Adrenal gland (tissue), 19 donors: ENCODE measurements at places on chromosomes 1 and 21. TPM values are rescaled to one million over a fixed set of nuclear protein-coding genes. Genes with fewer than 3 reads are reported as not detected.
A peak's percentile ranks its signal among the peaks of the same experiment; 100 is the strongest.

GRCh38 chr1:169529068-169529642 lies 43.4 kb upstream of the SLC19A2 start:
- no peak overlapping the region for H3K27ac ChIP-seq
- H3K36me3 ChIP-seq, result no peaks in the 10 kb centered on the region
- H3K27me3 ChIP-seq, result no peaks in the 10 kb centered on the region

- peaks cover 4% of the 10 kb centered on the region for H3K4me1 ChIP-seq
- no peak overlapping the region for H3K4me3 ChIP-seq
- H3K27me3 ChIP-seq, result no peaks in the 10 kb centered on the region
- H3K36me3 ChIP-seq, result no peaks in the 10 kb centered on the region
- no peak overlapping the region for H3K27ac ChIP-seq
Observed at GRCh38 chr1:67144696-67145095, 9.9 kb upstream of the C1orf141 start.

- H3K27ac ChIP-seq, result no peak overlapping the region
- no peak for DNase-seq
- no peaks in the 10 kb centered on the region for H3K36me3 ChIP-seq
- H3K4me3 ChIP-seq, result no peak overlapping the region
- no peaks in the 10 kb centered on the region for H3K4me1 ChIP-seq
- H3K27me3 ChIP-seq, result no peaks in the 10 kb centered on the region
Observed at GRCh38 chr1:37171691-37172090, 137.4 kb upstream of the GRIK3 start.

DNA sequence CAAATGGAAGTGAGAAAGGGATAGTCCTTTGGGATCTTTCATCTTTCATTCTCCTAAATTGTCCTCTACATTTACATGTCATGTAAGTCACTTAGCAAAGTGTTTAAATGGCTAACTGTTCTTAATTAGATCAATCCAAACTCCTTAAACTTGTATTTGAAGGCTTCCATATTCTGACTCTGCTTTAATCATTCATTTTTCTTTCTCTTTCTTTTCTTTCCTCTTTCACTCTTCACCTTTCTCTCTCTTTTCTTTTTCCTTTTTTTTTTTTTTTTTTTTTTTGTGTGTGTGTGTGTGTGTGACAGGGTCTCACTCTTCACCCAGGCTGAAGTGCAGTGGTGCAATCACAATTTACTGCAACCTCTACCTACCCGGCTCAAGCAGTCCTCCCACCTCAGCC lies 71.7 kb downstream of the RPS27 start:
- H3K27ac ChIP-seq, result no peak overlapping the region
- H3K4me1 ChIP-seq, result no peaks in the 10 kb centered on the region
- DNase-seq, result no peak
- no peaks in the 10 kb centered on the region for H3K36me3 ChIP-seq
- no peak overlapping the region for H3K4me3 ChIP-seq

- no peak overlapping the region for H3K27ac ChIP-seq
- H3K36me3 ChIP-seq, result no peaks in the 10 kb centered on the region
- DNase-seq, result no peak
- no peaks in the 10 kb centered on the region for H3K4me1 ChIP-seq
- no peaks in the 10 kb centered on the region for H3K27me3 ChIP-seq
- no peak overlapping the region for H3K4me3 ChIP-seq
Observed at GRCh38 chr1:214934045-214934444, 148.5 kb upstream of the KCNK2 start.

DNA sequence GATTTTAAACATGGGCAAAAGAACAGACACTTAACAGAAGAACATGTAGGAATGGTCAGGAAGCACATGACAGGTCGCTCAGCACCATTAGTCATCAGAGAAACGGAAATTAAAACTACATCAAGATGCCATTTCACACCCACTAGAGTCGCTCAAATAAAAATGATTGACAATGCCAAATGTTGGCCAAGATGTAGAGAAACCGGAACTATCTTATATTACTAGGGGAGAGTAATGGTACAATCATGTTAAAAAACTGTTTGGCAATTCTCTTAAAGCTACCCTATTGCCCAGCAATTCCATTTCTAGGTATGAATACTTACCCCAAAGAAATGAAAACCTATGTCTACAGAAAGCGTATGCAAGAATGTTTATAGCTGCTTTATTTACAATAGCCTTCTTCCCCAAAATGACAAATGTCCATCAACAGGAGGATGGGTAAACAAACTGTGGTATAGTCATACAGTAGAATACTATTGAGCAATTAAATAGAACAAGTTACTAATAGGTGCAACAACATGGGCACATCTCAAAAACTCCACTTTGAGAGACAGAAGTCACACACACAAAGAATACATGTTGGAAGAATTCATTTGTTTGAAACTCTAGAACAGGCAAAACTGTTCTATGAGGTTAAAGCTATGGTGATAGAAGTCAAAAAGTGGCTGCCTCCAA lies 92.8 kb downstream of the ETS2 start:
- H3K27me3 ChIP-seq, result no peaks in the 10 kb centered on the region
- H3K4me3 ChIP-seq, result no peak overlapping the region
- no peaks in the 10 kb centered on the region for H3K36me3 ChIP-seq
- DNase-seq, result no peak
- H3K27ac ChIP-seq, result no peak overlapping the region

DNA sequence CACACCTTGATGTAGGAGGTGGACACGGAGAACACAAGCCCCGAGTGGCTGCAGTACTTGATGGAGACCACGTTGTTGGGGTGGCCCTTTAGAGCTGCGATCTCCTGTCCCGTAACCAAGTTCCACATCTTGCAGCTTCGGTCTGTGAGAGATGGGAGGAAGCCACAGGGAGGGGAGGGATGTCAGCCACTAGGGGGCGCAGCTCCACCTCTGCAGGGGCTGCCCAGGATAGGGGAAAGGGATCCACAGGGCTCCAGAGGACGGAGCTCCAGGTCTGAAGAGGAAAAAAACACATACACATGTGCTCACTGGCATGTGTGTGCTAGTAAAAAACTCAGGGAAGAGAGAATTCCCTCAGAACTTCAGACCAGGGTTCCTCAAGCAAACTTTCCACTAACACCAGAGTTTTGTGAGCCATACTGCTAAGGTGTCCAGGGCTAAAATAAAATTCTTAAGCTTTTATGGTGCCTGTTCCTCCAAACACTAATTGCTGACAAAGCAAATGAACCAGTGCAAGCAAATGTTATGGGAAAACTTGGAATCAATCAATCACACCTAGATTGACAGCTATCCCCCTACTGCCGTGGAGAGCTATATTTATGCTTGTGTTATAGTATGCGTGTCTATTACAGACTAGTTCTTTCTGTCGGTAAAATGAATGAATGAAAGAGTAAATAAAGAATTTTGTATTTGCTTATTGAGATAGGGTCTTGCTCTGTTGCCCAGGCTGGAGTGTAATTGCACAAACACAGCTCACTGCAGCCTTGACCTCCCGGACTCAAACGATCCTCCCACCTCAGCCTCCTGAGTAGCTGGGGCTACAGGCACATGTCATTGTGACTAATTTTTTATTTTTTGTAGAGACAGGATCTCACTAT lies 43.7 kb downstream of the KIF21B start:
- no peaks in the 10 kb centered on the region for H3K36me3 ChIP-seq
- DNase-seq, result no peak
- H3K27me3 ChIP-seq, result no peaks in the 10 kb centered on the region
- no peak overlapping the region for H3K27ac ChIP-seq
- no peak overlapping the region for H3K4me3 ChIP-seq
- H3K4me1 ChIP-seq, result no peaks in the 10 kb centered on the region

DNA sequence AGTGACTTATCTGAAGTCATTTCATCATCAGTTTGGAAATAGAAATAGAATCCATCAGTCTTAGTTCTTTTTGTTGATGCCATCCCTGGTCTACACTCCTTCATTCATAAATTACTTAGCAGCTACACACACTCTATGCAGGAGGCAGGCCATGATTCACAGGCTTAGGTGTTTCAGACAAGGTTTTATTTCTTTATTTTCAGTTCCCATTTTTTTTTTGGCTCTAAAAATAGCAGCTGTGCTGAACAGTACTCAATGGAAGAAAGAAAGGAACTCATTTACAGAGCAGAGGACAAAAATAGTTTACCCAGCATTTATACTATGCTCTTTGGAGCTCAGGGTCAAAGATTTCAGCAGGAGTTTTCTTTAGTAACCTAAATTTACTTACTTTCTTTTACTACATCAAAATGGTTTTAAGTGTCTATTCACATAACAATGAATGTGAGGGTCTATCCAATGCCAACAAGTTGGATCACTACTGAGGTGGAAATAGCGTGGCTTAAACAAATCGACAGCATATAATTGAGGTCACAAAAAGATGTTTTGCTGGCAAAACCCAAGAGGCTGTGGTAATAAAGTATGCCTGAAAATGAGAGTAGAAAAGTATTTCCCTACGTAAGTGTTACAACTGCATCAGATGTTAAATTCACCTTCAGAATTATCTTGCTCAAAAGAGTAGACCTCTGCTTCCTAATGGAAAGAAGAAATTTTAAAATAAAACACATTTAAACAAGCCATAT lies 7.7 kb downstream of the KRTAP19-8 start:
- H3K4me1 ChIP-seq, result no peaks in the 10 kb centered on the region
- DNase-seq, result no peak
- no peak overlapping the region for H3K4me3 ChIP-seq
- H3K27me3 ChIP-seq, result no peaks in the 10 kb centered on the region
- H3K36me3 ChIP-seq, result no peaks in the 10 kb centered on the region

DNA sequence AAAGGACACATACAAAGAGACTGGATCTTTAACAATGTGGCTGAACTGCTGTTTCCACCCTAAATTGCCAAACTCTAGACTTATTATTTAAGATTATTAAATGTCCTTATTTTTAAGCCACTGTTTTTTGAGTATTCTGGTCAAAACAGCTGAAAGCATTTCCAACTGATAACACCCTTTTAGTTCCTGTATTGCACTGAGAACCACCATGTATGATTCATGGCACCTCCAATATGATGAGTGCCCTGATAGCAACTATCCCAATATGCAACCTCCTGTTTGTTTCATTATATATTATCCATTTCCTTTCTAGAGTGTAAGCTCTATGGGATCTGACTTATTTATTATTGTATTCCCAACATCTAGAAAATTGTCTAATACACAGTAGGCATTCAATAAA lies 269.4 kb downstream of the HHIPL2 start:
- no peaks in the 10 kb centered on the region for H3K36me3 ChIP-seq
- H3K27ac ChIP-seq, result no peak overlapping the region
- no peaks in the 10 kb centered on the region for H3K4me1 ChIP-seq
- no peak for DNase-seq
- H3K4me3 ChIP-seq, result no peak overlapping the region

- H3K4me1 ChIP-seq, result peaks cover 5% of the 10 kb centered on the region
- H3K36me3 ChIP-seq, result no peaks in the 10 kb centered on the region
- H3K27ac ChIP-seq, result no peak overlapping the region
Observed at GRCh38 chr1:167184081-167184480, 36.6 kb upstream of the POU2F1 start.

DNA sequence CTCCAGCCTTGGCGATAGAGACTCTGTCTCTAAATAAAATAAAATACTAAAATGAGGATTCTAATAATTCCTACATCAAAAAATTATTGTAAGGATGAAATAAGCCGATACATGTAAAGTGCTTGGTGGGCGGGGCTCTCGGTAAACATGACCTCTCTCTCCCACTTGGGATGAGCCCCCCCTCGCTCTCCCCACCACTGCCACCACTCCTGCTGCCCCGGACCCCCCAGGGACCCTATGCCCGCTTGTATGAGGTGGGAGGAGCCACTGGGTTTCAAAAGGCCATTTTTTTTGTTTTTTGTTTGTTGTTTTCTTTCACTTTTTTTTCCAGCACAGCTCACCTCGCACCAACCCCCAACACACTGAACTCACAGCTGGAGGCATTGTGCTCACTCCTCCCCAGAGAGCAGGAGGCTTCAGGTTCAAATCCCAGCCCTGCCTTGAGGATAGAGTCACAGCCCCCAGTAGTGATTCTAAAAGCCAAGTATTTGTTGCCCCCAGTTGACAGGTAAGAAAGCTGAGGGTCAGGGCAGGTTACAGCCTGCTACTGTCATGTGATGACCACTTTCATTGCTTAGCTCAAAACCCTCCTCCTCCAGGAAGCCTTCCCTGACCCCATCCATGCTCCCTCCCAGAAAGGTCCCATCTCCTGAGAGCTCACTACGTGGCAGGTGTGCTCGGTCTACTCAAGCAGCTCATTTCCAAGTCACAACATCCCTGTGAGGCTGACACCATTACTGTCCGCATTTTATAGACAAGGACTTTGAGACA lies 4.2 kb downstream of the SDC3 start:
- DNase-seq, result peak; percentile 12
- H3K27ac ChIP-seq, result peak overlapping the region; percentile 81
- peaks cover 67% of the 10 kb centered on the region for H3K4me1 ChIP-seq

DNA sequence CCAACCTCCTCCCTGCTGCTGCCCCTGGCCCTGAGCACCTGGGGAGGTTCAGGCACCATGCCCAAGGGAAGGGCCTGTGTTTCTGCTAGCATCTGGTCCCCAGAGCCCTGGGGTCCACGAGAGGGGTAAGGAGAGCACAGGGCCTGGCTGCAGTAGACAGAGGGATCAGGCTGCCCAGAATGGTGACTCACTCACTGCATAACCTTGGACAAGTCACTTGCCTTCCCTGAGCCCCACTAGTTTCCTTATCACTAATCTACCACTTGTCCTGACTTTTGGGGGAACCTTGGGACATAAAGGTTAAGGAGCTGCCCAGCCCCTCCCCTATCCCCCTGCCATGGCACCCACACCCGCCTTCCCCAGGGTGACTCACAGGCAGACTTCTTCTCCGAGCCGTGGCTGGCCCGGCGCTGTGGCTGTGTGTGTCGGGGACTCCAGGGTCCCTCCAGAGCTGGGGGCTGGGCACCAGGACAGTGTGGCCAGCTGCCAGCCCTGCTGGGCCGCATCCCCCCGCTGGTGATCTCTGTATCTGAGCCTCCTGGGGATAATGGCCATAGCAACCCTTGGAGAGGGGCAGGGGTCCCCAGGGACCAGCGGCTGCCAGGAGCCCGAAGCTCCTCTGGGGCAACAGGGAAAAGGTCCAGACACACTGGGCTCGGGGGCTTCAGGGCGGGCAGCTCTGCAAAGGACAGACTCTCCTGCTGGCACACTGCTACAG lies 4.0 kb downstream of the ARHGEF19 start:
- H3K27ac ChIP-seq, result peak overlapping the region; percentile 98
- H3K36me3 ChIP-seq, result no peaks in the 10 kb centered on the region
- H3K27me3 ChIP-seq, result no peaks in the 10 kb centered on the region
- DNase-seq, result peak; percentile 90

DNA sequence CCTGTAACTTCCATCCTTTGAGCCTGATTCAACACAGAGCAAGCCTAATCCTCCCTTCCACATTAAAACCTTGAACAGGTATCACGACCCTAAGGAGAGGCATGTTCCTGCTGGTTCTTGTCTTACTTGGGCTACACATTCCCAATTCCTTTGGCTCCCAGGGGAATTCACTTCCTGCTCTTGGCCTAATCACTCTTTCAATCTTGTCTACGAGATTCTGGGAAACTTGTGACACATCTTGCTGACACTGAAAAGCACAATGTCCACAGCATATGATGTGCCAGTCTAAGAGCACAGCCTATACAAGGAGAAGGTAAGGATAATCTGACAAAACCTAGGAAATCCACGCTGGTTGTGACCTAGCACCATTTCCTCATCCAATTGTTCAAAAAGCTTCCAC lies 163.9 kb downstream of the GABPA start:
- no peak overlapping the region for H3K4me3 ChIP-seq
- H3K27me3 ChIP-seq, result no peaks in the 10 kb centered on the region
- no peaks in the 10 kb centered on the region for H3K4me1 ChIP-seq
- peak overlapping the region; percentile 23 for H3K27ac ChIP-seq
- no peaks in the 10 kb centered on the region for H3K36me3 ChIP-seq

The KIF17 gene
- 66.9 TPM for total RNA-seq

The S100A9 gene
- 232 TPM for total RNA-seq

The LY9 gene
- 1.0 TPM for total RNA-seq

The ANKRD45 gene
- total RNA-seq, result not detected
